ENCODE measurements at places on chromosomes 6 and 20. TPM values are rescaled to one million over a fixed set of nuclear protein-coding genes. Genes with fewer than 3 reads are reported as not detected.

The CPXM1 gene
- total RNA-seq = not detected

The EDN1 gene
- 12.0 TPM for total RNA-seq

The GHRH gene
- total RNA-seq = not detected

The SLC52A3 gene
- total RNA-seq = 0.02 TPM

The NR2E1 gene
- total RNA-seq = not detected

The UNC5CL gene
- not detected for total RNA-seq

The SRF gene
- 16.4 TPM for total RNA-seq

The RAB32 gene
- 41.9 TPM for total RNA-seq

The BHLHE23 gene
- not detected for total RNA-seq

The ADGRF1 gene
- not detected for total RNA-seq

The CCDC170 gene
- total RNA-seq = not detected

The KCNK15 gene
- 1.2 TPM for total RNA-seq

The MLN gene
- total RNA-seq = not detected

The TENT5A gene
- total RNA-seq = 94.4 TPM

The REV3L gene
- total RNA-seq = 10.1 TPM

The CGA gene
- total RNA-seq = 0.67 TPM

The KPNA5 gene
- 6.1 TPM for total RNA-seq

The DEFB113 gene
- not detected for total RNA-seq

Data from NCI-H460 (cell line).